ENCODE measurements at places on chromosomes 6 and 20.
A peak's percentile ranks its signal among the peaks of the same experiment; 100 is the strongest.

GRCh38 chr6:40583709-40584108 is 3.5 kb downstream of the LRFN2 start:
- DNase-seq, result no peak

DNA sequence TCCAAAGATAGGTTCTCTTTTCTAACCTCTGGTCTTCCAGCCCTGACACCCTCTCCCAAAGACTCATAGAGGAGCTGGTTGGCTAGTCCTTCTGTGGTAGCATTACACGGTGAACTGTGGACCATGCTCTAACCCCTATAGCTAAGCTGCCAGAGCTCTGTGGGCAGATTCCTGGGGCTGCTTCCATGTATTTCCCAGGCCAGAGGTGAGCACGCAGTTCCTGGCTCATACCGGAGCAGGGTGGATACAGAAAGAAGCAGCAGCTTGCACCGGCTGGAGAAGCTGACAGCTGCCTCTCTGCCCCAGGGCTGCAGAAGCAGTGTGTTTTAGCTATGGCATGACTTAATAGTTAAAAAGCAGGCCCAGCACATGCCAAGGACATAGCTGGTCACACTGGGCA is 84.1 kb upstream of the FOXP4 start:
- no peak for DNase-seq

GRCh38 chr6:150254770-150255169 is 111.9 kb downstream of the PPP1R14C start:
- peak; percentile 44 for DNase-seq

DNA sequence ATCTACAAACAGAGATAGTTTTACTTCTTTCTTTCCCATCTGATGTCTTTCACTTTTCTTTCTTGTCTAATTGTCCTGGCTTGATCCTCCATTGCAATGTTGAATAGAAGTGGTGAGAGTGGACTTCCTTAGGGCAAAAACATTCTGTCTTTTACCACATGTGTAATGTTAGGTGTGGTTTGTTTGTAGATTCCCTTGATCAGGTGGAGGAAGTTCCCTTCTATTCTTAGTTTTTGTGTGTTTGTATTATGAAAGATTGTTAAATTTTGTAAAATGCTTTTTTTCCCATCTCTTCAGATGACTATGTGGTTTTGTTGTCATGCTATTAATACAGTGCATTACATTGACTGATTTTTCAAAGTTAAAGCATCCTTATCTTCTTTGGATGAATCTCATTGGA is 41.6 kb upstream of the DUSP22 start:
- no peak for DNase-seq

GRCh38 chr6:3585320-3585935 is 128.6 kb upstream of the SLC22A23 start:
- no peak for DNase-seq

GRCh38 chr20:34129518-34130162 is 17.6 kb upstream of the EIF2S2 start:
- peak; percentile 45 for DNase-seq

DNA sequence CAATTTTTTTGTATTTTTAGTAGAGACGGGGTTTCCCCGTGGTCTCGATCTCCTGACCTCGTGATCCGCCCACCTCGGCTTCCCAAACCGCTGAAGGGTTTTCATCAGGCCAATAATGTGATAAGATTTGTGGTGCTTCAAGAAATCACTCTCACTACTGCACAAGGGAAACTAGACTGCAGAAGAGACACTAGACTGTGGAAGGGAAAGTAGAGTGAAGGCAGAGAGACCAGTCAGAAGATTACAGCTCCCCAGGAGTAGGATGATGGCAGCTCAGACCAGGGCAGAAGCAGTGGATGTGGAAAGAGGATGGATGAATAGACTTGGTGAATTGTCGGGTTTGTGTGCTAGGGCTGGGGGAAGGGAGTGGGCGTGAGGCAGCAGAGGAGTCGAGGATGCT is 48.0 kb upstream of the GTSF1L start:
- no peak for DNase-seq

DNA sequence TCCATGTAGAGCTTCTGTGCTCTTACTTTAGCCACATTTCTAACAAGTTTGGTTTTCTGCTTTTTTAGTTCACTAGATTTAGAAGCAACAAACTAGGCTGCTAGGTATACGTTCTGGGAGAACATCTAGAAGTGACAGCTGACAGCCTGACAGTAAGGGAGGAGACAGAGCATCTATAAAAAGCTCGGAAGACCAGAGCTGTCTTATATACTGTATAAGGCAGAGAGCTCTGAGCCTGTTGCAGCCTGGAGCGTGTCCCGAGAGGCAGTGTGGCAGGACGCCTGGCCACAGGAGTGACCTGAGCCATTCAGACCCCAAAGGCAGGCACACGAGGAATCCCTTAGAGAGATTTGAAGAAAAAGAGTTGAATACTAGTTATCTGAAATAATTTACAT is 24.6 kb downstream of the PPP1R14C start:
- no peak for DNase-seq

GRCh38 chr20:33377366-33377765 is 24.0 kb downstream of the CDK5RAP1 start:
- DNase-seq, result no peak

DNA sequence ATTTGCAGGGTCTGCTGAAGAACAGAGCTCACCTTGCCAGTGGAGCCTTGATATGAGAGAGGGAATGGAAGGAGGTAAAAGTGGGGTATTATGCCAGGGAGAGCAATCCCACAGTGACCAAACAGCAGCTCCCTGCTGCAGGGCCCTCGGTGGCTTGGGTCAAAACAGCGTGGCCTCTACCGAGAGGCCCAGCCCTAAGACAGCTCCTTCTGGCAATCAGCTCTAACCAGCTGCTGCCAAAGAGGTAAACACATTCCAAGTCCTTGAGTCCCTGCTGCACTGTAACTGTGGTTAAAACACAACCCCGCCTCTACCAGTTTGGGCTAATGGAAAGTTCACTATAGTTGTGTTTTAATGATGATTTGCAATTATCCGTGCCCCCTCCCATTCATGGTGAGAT is 1.4 kb upstream of the DAAM2 start:
- no peak for DNase-seq

DNA sequence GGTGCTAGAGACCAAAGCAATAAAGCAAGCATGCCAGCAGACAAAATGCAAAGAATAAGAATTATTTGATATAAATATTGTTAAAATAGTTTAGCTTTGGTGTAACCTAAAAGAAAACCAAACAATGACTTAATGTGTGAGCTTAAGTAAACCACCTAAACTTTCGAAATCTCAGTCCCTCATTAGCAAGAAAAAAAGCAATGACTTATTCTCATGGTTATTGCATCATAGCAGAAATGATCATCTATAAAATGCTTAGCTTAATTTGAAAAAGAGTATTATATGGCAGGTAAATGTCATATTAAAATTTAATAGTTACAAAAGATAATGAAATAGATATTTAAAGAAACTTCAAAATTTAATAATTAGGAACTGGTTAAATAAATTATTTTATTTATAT is 1395.7 kb upstream of the EYS start:
- no peak for DNase-seq

- DNase-seq, result no peak
Measured at GRCh38 chr6:111692327-111693164, 86.9 kb upstream of the TRAF3IP2 start.

DNA sequence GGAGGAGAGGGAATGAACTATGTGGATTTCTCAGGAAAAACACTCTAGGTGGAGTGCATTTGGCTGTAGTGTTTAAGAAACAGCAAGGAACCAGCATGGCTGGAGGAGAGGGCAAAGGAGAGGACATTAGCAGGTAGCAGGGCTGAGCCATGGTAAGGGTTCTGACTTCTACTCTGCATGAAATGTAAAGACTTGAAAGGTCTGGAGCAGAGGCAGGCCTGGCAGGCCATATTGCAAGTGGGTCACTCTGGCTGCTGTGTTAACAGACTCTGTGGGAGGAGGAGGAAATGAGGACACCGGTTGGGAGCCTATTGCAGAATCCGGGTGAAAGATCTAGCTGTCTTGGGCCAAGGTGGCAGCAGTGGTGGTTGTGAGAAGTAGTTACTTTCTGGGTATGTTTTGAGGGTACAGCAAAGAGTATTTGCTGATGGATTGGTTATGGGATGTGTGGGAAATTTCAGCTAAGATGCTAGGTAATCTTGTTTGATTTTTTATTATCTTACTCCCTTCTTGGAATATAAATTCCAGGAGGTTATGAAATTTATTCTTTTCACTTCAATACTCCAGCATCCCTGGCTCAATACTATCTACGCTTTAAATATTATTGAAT is 115.9 kb upstream of the BCLAF1 start:
- no peak for DNase-seq

DNA sequence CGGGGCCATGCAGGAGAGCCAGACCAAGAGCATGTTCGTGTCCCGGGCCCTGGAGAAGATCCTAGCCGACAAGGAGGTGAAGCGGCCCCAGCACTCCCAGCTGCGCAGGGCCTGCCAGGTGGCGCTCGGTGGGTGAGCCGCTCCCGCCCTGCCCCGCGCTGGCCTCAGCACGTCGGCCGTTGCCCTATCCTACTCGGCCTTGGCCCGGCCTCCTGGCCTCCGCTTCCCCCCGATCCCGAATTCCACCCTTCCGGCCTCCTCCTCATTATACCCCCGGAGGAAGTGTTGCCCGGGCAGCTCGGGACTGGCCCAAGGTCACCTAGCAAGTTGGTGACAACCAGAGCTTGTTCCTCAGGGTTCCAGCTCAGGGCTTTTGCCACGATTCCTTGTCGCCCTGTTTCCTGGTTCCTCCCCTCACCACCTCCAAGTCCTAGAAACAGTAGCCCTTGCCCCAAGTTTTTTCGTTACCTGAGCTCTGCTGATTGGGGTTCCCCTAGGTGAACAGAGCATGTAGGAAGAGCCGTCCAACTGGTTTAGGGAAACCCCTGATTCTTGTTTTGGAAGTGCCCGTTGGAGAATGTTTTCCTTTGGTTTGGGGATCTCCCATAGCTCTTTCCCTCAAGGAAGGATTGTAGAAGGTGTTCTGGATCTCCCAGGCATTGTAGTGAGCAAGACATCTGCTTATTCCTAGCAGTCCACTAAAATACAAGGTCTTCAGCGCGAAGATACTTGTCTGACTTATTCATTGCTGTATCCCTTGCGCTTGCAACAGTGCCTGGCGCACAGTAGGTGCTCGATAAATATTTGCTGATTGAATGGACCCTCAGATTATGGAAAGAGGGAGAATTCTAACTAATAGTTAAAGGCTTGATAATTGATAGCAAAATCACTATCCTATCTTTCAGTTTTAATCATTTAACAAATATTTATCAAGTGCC is 641 bp downstream of the ARFGEF2 start:
- no peak for DNase-seq

DNA sequence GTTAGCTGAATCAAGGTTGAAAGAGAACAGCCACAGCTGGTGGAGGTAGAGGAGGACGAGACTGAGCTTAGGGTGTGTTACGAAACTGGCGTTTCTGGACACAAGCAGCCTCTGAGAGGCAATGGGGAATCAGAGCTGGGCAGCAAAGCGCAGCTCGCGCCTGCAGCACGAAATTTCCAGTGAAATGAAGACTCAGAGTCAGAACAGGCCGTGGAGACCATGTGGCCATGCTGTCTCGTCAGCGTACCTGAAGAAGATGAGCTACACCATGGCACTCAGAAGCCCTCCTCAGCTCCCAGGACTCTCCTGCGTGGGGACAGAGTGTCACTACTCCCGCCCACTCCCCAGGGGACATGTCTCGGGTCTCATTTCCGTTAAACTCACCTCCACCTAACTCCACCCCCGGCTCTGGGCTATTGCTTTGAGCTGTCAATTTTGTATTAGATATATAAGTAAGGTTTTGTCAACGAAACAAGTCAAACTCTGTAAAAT is 256.9 kb downstream of the ERMARD start:
- no peak for DNase-seq

DNA sequence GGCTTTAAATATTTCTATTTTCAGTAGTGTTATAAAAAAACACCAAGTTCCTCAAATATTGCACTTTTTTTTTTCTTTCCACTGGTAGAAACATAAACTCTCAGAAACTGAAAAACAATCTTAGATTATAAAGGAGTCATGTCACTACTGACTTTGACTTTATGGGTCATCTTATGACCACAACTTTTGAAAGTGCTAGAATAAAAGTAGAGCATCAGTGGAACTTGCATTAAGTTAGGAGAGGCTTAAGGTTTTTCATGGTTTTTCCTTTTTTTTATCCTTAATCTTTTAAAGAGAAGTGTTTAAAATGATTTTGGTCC is 56.6 kb upstream of the SUPT3H start:
- no peak for DNase-seq
